ENCODE measurements at places on chromosomes 7 and 10. TPM values are rescaled to one million over a fixed set of nuclear protein-coding genes. Genes with fewer than 3 reads are reported as not detected.

The SNCG gene
- 204 TPM for total RNA-seq

The TLX1 gene
- not detected for total RNA-seq

The CYP3A7 gene
- total RNA-seq: not detected

The PIP4K2A gene
- total RNA-seq: 27.3 TPM

The RAPGEF5 gene
- total RNA-seq: 19.7 TPM

The NODAL gene
- total RNA-seq: not detected

The ANKRD61 gene
- total RNA-seq: 1.3 TPM

All from subcutaneous adipose tissue (tissue), 4 donors.